Immature natural killer cell (primary cell): ENCODE measurements at places on chromosomes 16 and 17.

- no peak for DNase-seq
- no peak overlapping the region for H3K4me3 ChIP-seq
- H3K27ac ChIP-seq, result no peak overlapping the region
- H3K27me3 ChIP-seq, result peaks cover 7% of the 10 kb centered on the region
Observed at GRCh38 chr17:28470914-28471366, 2.5 kb upstream of the SLC13A2 start.

GRCh38 chr16:54654429-54654828, 276.2 kb upstream of the IRX5 start:
- no peak for DNase-seq
- no peaks in the 10 kb centered on the region for H3K36me3 ChIP-seq
- peaks cover 8% of the 10 kb centered on the region for H3K27me3 ChIP-seq

DNA sequence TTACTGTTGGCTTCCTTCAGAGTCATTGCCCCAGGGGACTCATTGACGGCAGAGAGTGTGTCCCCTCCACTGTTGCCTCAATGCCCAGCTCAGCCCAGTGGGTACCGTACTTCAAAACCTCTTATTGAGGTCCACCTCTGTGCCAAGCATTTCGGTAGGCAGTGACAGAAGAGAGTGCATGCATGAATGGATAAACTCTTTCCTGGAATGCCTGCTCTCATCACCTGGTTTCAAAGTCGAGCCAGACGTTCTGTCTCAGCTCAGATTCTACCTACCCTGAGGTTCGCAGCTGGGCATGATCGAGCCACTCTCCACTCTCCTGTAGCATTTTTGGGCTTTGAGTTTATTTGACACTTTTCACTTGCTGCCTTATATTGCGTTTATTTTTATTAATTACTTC, 647.0 kb downstream of the MAF start:
- H3K4me1 ChIP-seq, result no peaks in the 10 kb centered on the region
- H3K4me3 ChIP-seq, result no peak overlapping the region
- H3K27me3 ChIP-seq, result no peaks in the 10 kb centered on the region
- no peak overlapping the region for H3K27ac ChIP-seq

GRCh38 chr16:63960321-63960720, 1161.5 kb downstream of the CDH11 start:
- no peak overlapping the region for H3K27ac ChIP-seq
- no peak overlapping the region for H3K4me3 ChIP-seq
- no peaks in the 10 kb centered on the region for H3K4me1 ChIP-seq
- no peaks in the 10 kb centered on the region for H3K36me3 ChIP-seq

DNA sequence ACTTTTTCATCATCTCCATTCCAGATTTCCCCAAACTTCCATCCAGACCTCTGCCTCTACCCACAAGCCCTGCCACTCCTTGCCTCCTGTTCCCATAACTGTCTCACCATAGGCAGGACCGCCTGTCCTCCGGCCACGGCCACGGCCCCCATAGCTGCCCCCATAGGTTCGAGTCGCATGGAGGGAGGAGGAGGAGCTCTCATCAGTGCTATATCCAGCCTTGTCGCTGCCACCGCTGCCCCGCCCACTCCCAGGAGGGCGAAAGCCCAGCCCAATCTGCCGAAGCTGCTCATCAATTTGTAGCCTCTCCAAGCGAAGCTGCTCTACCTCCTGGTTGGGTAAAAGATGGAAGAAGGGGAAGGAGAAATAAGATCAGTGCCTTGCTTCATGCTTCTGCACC, 3.4 kb upstream of the SOX15 start:
- no peaks in the 10 kb centered on the region for H3K27me3 ChIP-seq
- H3K27ac ChIP-seq, result no peak overlapping the region
- DNase-seq, result no peak
- no peak overlapping the region for H3K4me3 ChIP-seq

GRCh38 chr16:68234188-68235107, 1.5 kb downstream of the ESRP2 start:
- H3K4me3 ChIP-seq, result peak overlapping the region; percentile 68
- H3K27ac ChIP-seq, result peak overlapping the region; percentile 4
- H3K36me3 ChIP-seq, result no peaks in the 10 kb centered on the region
- DNase-seq, result no peak
- H3K27me3 ChIP-seq, result peaks cover 35% of the 10 kb centered on the region

DNA sequence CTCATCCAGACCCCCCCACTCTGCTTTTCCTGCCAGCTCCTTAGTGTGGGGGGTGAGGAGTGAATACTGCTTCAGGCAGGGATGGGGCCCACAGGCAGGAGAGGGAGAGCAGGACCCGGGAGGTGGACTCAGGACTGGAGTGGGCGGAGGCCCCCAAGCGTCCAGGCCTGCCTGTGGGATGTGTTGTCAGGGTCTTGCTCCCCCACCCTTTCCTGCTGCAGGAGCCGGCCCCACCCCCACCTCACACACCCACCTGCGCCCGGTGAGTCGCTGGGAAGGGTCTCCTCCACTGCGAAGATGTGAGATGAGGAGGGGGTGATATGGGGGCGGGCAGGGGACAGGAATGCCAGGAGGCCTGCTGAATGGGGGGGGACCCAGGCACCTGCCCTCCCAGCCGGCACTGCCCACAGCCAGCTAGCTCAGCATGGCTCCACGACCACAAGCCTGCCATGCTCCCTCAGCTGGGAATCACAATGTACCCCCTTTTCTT, 1.1 kb downstream of the FAM171A2 start:
- H3K4me3 ChIP-seq, result peak overlapping the region; percentile 47
- H3K4me1 ChIP-seq, result peaks cover 3% of the 10 kb centered on the region
- H3K27ac ChIP-seq, result no peak overlapping the region
- DNase-seq, result no peak
- H3K36me3 ChIP-seq, result no peaks in the 10 kb centered on the region
- peaks cover 6% of the 10 kb centered on the region for H3K27me3 ChIP-seq

- no peak overlapping the region for H3K4me3 ChIP-seq
- no peak for DNase-seq
- peaks cover 4% of the 10 kb centered on the region for H3K27me3 ChIP-seq
Observed at GRCh38 chr17:73334771-73335513, 23.1 kb upstream of the CDC42EP4 start.

DNA sequence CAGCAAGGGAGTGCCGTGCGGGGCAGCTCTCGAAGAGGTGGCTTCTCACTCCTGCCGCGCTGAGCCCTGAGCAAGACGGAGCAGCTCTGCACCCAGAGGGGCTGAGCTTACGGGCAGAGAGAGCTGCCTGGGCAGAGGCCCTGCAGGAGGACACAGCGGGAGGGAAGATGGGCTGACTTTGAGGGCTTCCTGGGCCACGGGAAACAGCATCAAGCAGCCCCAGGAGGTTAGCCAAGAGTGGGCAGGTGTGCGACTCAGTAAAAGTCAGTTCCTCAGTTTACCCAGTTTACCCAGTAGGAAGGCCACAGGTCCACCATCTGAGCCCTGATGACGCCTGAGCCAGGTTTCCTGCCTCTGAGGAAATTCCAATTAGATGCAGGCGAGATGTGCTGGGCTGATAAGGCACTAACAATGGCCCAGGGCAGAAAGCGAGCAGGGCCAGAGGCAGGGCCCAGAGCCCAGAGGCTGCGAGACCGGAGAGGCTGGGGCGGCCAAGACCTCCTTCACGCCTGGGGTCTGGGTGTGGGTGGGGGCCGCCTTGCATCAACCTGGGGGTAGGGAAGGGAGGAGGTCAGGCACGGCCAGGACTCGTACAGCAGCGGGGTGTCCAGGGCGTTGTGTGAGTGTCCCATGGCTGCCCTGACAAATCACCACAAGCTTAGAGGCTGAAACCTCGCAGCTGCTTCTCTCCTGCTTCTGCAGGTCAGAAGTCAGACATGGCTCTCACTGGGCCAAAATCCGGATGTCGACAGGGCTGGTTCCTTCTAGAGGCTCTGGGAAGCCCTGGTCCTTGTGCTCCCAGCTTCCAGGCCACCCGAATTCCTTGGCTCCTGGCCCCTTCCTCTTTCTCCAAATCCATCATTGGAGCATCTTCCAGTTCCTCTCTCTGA, 32.0 kb upstream of the CIBAR2 start:
- H3K4me1 ChIP-seq, result peaks cover 9% of the 10 kb centered on the region
- H3K27ac ChIP-seq, result no peak overlapping the region
- H3K36me3 ChIP-seq, result no peaks in the 10 kb centered on the region
- H3K27me3 ChIP-seq, result peaks cover 3% of the 10 kb centered on the region
- H3K4me3 ChIP-seq, result no peak overlapping the region
- no peak for DNase-seq

GRCh38 chr16:48526058-48526957, 83.7 kb downstream of the N4BP1 start:
- peaks cover 3% of the 10 kb centered on the region for H3K27me3 ChIP-seq
- H3K4me1 ChIP-seq, result peaks cover 28% of the 10 kb centered on the region
- H3K27ac ChIP-seq, result peak overlapping the region; percentile 90

- peaks cover 3% of the 10 kb centered on the region for H3K27me3 ChIP-seq
- H3K4me3 ChIP-seq, result no peak overlapping the region
- H3K36me3 ChIP-seq, result peaks cover 21% of the 10 kb centered on the region
- H3K4me1 ChIP-seq, result peaks cover 6% of the 10 kb centered on the region
Observed at GRCh38 chr17:8365143-8365542, 11.4 kb downstream of the KRABD2 start.

GRCh38 chr17:7025245-7025644, 2.4 kb downstream of the BCL6B start:
- H3K4me3 ChIP-seq, result no peak overlapping the region
- DNase-seq, result no peak
- H3K36me3 ChIP-seq, result no peaks in the 10 kb centered on the region
- peaks cover 78% of the 10 kb centered on the region for H3K4me1 ChIP-seq
- peak overlapping the region; percentile 17 for H3K27ac ChIP-seq

DNA sequence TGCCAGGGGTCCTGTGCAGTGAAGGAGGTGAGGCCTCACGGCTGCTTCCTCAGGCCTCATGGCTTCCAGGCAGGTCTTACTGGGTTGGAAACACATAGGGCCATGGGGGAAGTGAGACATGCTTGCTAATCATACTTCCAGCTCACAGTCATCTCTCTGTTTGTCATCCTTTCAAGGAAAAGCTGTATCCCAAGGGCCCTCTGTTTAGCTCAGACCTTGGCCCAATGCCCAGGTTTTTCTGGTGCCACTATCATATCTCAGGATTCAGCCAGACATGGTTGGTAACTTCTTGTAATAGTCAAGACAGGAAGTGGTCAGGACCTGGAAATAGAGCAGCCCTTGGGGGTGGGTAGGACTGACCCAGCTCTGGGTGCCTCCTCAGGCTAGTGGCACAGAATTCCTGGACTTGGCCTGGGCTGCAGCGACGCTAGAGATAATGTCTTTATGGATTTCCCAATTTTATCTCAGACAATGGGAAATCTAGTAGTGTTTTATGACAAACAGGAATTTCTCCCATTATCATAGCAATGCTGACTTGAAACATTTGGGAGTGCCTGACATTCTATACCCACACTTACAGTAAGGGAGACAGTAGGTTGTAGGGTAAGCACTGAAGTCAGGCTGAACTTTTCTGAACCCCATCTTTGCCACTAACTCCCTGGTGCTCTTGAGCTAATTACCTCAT, 13.5 kb upstream of the ITGB3 start:
- H3K4me1 ChIP-seq, result peaks cover 17% of the 10 kb centered on the region
- H3K27ac ChIP-seq, result no peak overlapping the region
- peaks cover 3% of the 10 kb centered on the region for H3K27me3 ChIP-seq
- no peak overlapping the region for H3K4me3 ChIP-seq
- H3K36me3 ChIP-seq, result no peaks in the 10 kb centered on the region

- peaks cover 5% of the 10 kb centered on the region for H3K27me3 ChIP-seq
- H3K4me3 ChIP-seq, result no peak overlapping the region
- no peak for DNase-seq
- H3K4me1 ChIP-seq, result no peaks in the 10 kb centered on the region
Observed at GRCh38 chr17:81735264-81736102, 23.4 kb downstream of the SLC25A10 start.

GRCh38 chr17:61058066-61058465, 341.6 kb upstream of the TBX2 start:
- H3K4me3 ChIP-seq, result no peak overlapping the region
- no peak for DNase-seq
- no peaks in the 10 kb centered on the region for H3K27me3 ChIP-seq
- H3K36me3 ChIP-seq, result peaks cover 12% of the 10 kb centered on the region
- peaks cover 16% of the 10 kb centered on the region for H3K4me1 ChIP-seq

GRCh38 chr17:44601973-44602372, 44.7 kb downstream of the FZD2 start:
- H3K4me1 ChIP-seq, result no peaks in the 10 kb centered on the region
- no peak overlapping the region for H3K27ac ChIP-seq
- H3K27me3 ChIP-seq, result no peaks in the 10 kb centered on the region
- H3K36me3 ChIP-seq, result no peaks in the 10 kb centered on the region

DNA sequence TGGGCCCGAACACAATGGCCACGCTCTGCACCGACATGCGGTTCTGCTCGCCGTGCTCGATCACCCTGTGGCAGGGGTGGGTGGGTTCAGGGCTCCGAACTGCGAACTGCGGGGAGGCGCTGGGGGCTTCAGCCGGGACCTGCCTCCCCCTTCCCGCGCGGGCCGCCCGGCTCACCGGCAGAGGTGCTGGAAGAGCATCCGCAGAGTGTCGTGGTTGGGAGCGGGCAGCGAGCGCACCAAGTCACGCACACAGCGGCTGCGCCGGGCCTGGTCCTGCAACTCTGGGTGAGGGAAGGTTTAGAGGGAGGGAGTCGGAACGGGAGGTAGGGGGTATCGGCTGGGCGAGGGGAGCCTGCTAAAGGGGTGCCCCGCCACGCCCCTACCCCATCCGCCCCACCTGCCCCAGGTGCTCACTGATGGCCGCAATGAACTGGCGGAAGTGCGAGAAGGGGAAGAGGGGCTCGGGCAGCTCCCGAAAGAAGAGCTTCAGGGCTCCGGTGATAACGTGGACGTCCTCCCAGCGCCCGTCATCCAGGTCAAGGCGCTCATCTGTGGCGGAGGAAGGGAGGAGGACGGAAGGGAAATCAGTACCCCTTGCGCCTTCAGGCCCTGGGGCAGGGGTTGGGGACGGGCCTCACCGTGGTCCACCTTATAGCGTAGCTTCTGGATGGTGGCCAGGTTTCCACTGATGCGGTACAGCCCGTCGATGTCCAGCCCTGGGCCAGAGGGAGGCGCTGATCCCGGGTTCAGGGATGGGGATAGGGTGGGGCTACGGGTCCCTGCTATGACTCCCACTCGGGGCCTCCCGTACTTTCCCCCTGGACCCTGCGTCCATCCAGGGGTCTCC, 36.9 kb downstream of the ARHGAP27 start:
- no peak overlapping the region for H3K4me3 ChIP-seq
- peaks cover 14% of the 10 kb centered on the region for H3K4me1 ChIP-seq
- no peak for DNase-seq
- peaks cover 10% of the 10 kb centered on the region for H3K36me3 ChIP-seq

- no peaks in the 10 kb centered on the region for H3K36me3 ChIP-seq
- no peak within 1 kb of the TSS for H3K4me3 ChIP-seq
- peaks cover 17% of the 10 kb centered on the region for H3K27me3 ChIP-seq
- DNase-seq, result no peak
Observed at GRCh38 chr17:74567397-74567796, at the start of gene CD300H. TSS of gene CD300H (minus strand) at chr17:74567509.
